Stimulated activated CD4-positive, alpha-beta T cell treated with anti-CD3 and anti-CD28 coated beads, Interleukin-12 subunit alpha, Interleukin-12 subunit beta, amount 100 ng/mL, for 4 hours (primary cell): ENCODE measurements at places on chromosomes 5 and 9.

DNA sequence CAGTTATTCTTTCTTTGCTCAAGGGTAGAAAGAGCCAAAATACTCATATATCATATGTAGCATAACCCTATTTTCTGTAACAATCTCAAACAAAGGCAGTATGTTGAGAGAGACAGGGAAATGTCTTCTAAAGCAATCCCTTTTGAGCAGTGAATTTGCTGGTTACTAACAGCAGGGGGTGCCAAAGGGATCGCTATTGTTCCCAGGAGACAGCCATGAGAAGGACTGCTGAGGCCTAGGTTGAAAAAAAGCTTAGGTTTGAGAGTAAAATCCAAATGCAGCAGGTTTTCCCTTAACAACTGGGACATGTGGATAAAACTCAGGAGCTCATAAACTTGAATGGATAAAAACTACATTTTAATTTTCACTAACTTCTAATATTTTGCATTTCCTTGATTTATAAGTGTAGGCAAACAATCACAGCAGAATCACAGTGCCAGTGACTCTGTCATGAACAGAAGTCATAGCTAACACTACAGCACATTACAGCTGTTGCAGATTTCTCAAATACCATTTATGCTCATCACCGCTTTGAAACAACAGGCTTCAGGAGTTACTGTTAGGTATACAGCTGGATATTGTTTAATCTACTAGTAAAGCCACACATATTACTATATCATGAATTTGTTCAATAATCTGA lies 148.4 kb downstream of the MAPKAP1 start:
- DNase-seq = peak; percentile 30

- no peak for DNase-seq
These were observed 13.3 kb upstream of the BTNL3 start for GRCh38 chr5:180975338-180975737.

- no peak for DNase-seq
These were observed 29.6 kb downstream of the IL9 start for GRCh38 chr5:135866016-135866415.

DNA sequence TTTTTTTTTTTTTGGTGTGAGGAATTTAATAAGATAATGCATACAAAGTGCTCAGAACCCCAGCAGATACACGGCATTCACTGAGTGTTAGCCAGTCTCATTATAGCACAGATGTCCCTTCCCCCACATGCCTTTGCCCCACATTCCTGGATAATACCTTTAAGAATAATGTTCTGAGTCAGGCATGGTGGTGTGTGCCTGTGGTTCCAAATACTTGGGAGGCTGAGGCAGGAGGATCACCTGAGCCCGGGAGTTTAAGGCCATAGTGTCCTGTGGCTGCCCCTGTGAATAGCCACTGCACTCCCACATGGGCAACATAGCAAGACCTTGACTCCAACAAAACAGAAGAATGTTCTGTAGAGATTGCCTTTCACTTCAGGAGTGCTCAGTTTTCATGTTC lies 24.2 kb upstream of the ANKRD18A start:
- no peak for DNase-seq

- DNase-seq = no peak
These were observed 4.6 kb downstream of the AP3B1 start for GRCh38 chr5:78289911-78290310.

DNA sequence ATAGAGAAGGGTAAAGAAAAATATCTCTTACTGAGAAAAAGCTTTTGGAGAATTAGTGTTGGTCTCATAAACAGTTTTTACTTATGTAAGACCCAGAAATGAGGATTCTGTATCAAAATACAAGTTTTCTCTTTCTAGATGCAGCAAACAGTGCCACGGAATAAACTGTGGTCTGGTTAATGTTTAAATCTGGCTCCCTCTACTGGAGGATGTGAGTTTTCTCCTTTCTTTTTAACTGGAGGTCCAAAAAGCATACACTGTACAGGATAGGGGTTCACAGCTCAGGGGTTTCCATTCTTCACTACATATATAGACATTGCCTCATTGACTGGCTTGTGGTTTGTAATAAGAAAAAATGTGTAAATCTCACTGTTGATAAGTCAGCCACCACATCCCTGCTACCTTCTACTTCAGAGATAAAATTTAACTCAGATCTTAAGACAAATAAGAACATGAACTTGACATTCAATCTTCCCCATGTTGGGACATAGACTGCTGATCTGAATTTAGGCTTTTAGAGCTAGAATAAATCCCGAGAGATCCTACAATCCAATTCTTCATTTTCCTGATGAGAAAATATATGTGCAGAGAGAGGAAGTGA lies 98.9 kb downstream of the CFAP95 start:
- DNase-seq = no peak

DNA sequence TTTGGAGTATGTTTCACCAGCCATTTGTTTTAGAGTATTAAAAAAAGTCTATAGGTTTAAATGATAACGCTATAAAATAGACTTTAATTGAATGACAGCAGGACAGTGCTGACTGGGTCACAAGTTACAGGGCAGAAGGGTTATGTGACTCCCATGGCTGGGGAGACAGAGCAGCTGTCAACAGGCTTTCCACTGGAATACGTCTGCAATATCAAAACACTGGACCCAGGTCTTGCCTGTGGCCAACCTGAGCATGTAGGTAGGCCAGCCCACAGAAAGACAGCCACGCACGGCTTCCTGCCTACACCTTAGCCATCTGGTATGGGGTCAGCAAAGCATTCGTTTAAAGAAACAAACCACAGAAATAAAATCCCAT lies 80.7 kb downstream of the OTULIN start:
- DNase-seq = no peak

DNA sequence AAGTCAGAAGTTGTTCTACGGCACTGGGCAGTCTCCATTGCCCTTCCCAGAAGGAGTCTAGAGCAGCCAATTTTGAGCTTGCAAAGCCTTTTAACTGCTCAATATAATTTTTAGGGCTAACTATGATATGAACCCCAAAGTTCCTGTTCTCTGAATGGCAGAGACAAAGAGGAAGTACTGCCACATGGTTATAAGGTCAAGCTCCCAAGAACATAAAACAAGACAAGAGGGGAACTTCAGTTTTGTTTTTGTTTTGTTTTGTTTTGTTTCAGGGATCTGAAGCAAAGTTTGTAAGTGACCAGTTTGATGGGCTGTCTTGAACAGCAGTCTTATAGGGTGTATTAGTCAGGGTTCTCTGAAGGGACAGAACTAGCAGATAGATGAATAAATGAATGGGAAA lies 11.9 kb upstream of the SMC2 start:
- no peak for DNase-seq

DNA sequence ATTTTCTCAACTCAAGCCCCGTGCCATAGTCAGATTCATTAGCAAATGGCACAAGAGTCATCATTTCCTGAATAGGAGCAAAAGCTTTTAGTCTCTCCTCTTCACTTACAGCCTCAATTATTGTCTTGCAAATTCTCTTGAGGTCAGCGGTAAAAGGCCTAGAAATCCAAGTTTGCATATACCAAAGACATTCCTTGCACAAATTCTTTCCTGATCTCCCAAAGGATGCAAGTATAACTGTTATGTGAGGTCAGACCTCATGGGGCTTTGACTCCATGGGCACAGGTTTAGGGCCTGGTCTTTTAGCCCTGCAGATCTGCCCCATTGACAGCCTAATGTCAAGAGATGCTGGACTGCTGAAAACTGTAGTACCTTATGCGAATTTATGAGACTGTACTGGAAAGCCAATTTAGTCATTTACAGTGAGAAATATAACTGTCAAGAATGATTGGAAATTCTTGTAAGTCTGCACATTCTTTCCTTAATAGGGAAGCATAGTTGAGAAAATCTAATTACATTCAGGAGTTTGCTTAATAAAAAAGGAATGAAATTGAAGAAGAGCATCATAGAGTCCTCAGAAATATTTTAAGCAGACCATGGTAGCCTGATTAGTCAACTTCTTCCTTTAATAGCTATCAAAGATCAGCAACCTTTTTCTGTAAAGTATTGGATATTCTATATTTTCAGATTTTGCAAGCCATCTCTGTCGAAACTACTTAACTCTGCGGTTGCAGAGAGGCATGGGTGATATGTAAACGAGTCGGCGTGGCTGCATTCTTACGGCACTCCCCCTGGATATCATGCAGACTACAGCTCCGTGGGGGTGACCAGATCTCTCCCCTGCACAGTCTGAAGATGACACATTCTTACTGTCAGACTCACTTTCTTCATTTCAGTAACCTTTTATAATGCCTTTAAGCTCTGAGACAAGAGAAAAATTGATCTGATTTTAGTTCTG lies 45.2 kb downstream of the GCNT4 start:
- no peak for DNase-seq

DNA sequence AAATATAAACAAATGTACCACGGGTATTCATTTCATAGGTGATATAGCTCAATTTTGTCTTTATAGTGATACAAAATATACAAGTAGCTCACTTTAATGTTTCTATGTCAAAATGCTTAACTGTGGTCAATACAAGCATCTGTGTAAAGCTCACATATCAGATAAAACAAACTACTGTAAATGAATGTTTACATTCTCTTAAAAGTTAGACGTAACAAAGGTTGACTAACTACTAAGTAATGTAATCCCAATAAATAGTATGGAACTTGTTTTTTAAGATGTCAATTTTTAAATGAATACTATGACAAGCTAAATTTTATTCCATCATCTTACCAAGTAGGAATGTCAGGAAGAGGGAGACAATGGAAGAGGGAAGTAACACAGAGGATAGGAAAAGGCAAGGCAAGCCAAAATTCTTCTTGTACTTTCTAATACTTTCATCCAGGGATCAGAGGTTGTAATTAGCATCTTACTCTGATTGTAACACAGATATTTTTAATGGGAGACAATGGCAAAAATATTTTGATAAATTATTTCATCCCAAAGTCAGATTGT lies 105.5 kb downstream of the STRBP start:
- no peak for DNase-seq

DNA sequence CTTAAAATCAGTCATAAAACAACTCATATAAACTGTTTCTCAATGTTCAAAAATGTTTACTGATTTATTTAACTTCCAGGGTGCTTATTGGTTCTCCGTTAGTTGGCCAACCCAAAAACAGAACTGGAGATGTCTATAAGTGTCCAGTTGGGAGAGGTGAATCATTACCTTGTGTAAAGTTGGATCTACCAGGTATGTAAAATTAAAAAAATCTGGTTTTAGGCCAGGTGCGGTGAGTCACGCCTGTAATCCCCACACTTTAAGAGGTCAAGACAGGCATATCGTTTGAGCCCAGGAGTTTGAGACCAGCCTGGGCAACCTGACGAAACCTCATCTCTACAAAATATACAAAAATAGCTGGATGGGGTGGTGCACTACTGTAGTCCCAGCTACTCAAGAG lies 73.7 kb downstream of the ITGA1 start:
- DNase-seq = no peak

DNA sequence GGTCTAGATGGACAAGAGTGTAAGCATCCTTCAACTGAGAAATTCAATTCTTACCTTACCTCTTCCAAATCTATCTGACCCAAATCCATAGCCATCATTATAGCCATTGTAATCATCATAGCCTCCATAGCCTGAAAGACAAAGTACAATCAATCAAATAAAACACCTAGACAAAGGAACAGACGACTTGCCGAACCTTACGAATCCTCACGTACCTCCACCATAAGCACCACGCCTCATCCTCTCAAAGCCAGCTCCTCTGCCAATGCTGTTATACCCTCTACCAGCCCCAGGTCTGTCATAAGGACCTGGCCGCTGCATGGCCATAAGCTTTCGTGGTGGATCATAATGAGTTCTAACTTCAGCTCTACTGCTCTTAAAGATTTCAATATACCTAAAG lies 5.5 kb downstream of the HNRNPH1 start:
- DNase-seq = no peak

- peak; percentile 71 for DNase-seq
These were observed 6.3 kb upstream of the MXD3 start for GRCh38 chr5:177317959-177318377.

DNA sequence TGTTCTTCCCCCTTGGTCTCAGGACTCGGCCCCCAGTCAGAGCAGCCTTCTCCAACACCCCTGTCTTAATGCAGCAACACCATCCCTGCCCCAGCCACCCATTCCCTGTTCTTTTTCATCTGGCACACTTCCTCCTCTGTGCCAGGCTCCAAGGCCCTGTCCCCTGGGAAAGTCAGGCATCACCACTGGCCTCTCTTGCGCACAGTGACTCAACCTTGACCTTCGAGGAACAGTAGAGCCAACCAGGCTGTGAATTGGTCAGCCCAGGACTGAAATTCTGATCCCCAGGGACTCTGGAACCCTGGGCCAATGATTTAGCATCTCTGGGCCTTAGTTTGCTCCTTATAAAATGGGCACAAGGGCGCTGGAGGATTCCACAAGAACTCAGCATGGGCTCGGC lies 10.5 kb upstream of the RALGDS start:
- no peak for DNase-seq

DNA sequence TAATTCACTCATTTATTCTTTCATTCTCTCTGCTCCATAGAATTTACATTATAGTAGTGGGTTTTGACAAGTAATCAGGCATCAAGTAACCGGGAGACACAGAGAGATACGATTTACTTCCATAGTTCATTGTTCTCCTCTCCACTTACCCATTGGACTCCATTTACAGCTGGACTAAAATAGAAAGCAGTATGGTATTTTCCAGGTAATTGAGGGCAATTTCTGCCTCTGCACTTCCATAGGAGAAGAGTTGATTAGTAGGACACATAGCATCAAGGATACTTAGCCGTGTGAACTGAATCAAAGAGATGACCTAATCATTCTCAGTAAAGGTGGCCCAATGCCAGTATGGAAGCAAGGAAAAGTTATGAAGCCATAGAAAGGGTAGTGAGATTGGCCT lies 244.4 kb downstream of the COX7C start:
- no peak for DNase-seq

DNA sequence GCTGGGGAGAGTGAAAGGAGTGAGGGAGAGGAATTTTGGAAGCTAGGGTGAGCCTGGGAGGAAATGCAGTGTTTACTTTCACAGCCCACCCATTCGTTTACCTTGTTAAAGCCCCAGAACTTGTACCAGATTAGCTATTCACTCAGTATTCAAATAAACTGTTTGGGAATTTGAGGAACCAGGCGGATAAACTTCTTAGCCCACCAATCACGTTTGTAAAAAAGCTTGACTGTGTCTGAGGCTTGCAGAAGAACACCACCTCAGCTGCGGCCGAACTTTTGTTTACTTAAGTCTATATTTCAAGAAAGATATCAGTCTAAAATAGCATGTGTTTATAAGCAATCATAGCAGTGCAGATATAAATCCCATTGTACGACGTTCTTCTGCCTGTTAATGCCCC lies 5.2 kb upstream of the TLE1 start:
- no peak for DNase-seq

DNA sequence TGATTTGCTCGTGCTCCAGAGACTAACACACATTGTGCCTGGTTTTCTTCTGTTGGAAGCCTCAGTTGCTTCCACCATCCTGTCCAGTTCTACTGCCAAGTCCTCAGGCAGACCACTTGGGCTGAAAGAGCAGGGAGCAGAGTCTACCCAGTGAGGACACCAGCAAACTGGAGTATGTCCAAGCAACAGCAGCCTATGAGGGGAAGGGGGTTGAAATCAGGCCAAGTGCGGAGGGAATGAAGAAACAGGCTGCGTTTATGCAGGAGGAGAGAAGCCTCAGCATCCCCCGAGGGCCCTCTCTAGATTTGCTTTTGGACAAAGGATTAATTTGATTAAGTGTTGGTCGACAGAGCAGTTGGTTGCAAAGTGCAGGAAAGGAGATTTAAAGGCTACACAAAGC lies 14.5 kb downstream of the DOCK2 start:
- DNase-seq = no peak
